ENCODE measurements at places on chromosomes 6 and 20. TPM values are rescaled to one million over a fixed set of nuclear protein-coding genes. Genes with fewer than 3 reads are reported as not detected.

MUCL3 gene
- total RNA-seq, result not detected

APCDD1L gene
- total RNA-seq, result 0.99 TPM

TSBP1 gene
- total RNA-seq, result not detected

GSTA2 gene
- total RNA-seq, result not detected

RIPK1 gene
- total RNA-seq, result 22.1 TPM

PLAGL1 gene
- 8.0 TPM for total RNA-seq

ATP6V1G2 gene
- 4.1 TPM for total RNA-seq

RSPO3 gene
- 15.4 TPM for total RNA-seq

VIP gene
- total RNA-seq, result not detected

STMND1 gene
- not detected for total RNA-seq

NINL gene
- 16.3 TPM for total RNA-seq
